ENCODE measurements at places on chromosomes 11 and 22. TPM values are rescaled to one million over a fixed set of nuclear protein-coding genes. Genes with fewer than 3 reads are reported as not detected.

SAA2 gene
- not detected for total RNA-seq

E2F8 gene
- total RNA-seq = 46.9 TPM

MGAT3 gene
- 0.96 TPM for total RNA-seq

INS gene
- not detected for total RNA-seq

GRIA4 gene
- total RNA-seq = not detected

CCDC83 gene
- not detected for total RNA-seq

HTR3B gene
- total RNA-seq = not detected

HBE1 gene
- total RNA-seq = not detected

WNT7B gene
- total RNA-seq = not detected

SPTBN2 gene
- total RNA-seq = 0.41 TPM

CATSPER1 gene
- 0.54 TPM for total RNA-seq

SCUBE2 gene
- not detected for total RNA-seq

VWCE gene
- 3.9 TPM for total RNA-seq

IFITM10 gene
- total RNA-seq = 0.96 TPM

LUZP2 gene
- total RNA-seq = not detected

OR9G1 gene
- total RNA-seq = not detected

OSM gene
- 141 TPM for total RNA-seq

ALKBH8 gene
- total RNA-seq = 8.6 TPM

CRYAB gene
- not detected for total RNA-seq

LMNTD2 gene
- 0.23 TPM for total RNA-seq

OR51I1 gene
- not detected for total RNA-seq

ANO5 gene
- 0.12 TPM for total RNA-seq

FBXO7 gene
- 98.9 TPM for total RNA-seq

HBB gene
- total RNA-seq = not detected

MLC1 gene
- total RNA-seq = 1.9 TPM

MPST gene
- 61.0 TPM for total RNA-seq

OR51E2 gene
- not detected for total RNA-seq

CNGA4 gene
- not detected for total RNA-seq

TRIM51 gene
- not detected for total RNA-seq

ASRGL1 gene
- total RNA-seq = 3.7 TPM

DNHD1 gene
- total RNA-seq = 25.3 TPM

MPZL2 gene
- total RNA-seq = 3.0 TPM

UCP2 gene
- total RNA-seq = 288 TPM

RTN3 gene
- total RNA-seq = 64.1 TPM

PRRG4 gene
- total RNA-seq = 0.55 TPM

SYT9 gene
- not detected for total RNA-seq

OR4A16 gene
- total RNA-seq = not detected

TRIM64C gene
- not detected for total RNA-seq

H19 gene
- total RNA-seq = not detected

All from activated CD8-positive, alpha-beta memory T cell treated with anti-CD3 and anti-CD28 coated beads, Interleukin-2, amount 10 ng/mL, durations not matched to agents 7 days and 5 days (primary cell).